IPS DF 19.7 (cell line): ENCODE measurements at places on chromosomes 3 and 15.

DNA sequence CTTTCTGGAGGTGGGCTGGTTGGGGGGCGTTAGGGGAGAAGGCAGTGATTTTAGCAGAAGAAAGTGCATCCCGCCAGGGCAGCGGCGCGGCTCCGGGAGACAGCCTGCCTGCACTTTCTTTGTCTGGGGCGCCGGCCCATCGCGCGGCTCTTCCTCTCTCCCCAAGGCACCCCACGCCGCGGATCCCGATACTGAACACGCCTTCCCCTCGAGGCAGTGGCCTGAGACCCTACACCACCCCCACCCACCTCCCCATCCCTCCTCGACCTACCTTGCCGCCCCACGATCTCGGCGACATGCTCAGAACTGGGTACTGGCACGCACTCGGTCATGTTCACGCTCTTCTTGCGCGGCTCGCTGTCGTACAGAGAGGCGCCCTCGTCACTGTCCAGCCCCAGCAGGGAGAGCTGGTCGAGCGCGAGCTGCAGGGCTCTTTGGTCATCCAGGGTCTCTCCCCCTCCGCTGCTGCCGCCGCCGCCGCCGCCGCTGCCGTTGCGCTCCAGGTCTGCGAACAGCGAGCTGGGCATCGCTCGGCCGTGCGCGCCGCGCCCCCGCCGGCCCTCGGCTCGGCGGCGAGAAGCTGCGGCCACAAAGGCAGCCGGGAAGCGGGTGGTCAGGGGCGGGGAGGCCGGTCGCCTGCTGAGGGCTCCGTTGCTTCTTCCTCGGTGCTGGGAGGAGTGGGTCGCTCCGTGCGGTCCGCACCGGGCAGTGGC is 483 bp downstream of the MEX3B start:
- DNase-seq, result no peak

- DNase-seq, result no peak
These were observed 57.3 kb upstream of the GRM7 start for GRCh38 chr3:6803619-6804018.

DNA sequence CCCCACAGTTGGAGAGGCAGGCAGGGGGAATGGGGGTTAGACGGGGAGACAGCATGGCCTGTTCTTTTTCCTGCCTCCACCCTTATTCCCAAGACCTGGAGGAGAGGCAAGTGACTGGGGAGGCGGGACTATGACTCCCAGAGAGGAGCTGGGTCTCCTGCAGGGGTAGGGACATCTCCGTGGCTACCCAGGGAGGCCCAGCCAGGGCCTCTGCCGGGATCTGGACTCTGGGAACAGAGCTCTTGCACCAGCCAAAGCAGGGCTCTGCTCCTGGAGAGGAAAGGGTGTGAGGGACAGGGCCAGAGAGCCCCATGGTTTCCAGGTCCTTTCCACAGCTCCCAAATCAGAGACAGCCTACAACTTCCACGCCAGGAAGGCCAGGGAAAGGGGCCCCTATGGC is 22.8 kb downstream of the CFAP100 start:
- no peak for DNase-seq

DNA sequence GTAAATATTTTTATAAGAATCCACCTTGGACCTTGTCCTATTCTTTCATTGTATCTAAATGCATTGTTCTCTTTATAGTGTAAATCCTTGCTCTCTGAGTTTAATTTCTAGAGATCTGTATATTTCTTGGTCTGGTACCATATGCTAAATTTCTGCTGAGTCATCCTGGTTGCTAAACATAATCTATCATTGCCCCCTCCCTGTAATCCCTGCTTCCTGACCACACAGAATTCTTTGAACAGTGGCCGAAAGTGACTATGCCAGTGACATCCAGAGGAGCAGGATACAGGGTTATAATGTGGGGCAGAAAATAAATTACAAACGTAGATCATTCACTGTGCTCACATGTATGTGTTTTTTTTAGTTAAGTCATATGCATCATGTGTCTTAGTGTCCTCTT is 143.1 kb downstream of the DIPK2A start:
- DNase-seq, result no peak

DNA sequence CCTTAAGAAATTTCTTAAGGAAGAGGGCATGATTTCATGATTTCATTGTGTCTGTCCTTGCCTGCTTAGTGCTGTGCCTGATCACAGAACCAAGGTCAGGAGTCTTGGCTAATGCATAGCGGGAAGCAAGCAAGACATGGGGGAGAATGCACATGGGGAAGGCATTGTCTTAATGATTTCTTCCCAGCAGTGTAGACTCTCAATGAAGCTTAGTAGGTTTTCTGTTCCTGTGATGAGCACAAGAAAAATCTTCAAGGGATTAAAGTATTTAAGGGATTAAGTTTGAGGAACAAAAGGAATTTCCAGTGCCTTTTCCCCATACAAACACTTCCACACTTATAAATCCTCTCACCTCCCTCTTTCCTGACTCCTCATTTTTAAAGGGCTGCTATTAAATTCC is 46.9 kb upstream of the SEMA6D start:
- DNase-seq, result no peak

DNA sequence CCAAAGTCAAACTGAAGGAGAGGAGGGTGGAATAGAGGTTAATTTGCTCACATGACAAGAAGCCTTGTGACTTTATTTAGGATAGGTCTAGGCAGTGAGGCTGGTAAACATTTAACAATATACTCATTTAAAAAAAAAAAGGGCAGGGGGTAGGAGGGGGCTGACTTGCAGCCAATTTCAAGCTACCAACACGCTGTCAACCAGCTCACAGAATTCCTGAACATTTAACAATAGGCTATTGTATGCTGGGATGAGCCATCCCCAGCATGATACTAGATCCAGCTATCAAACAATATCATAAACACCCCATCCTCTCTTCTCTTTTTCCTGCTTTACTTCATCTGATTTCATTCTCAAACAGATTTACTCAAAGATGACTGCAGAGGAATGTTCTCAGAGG is 1096.3 kb upstream of the CFAP20DC start:
- no peak for DNase-seq

DNA sequence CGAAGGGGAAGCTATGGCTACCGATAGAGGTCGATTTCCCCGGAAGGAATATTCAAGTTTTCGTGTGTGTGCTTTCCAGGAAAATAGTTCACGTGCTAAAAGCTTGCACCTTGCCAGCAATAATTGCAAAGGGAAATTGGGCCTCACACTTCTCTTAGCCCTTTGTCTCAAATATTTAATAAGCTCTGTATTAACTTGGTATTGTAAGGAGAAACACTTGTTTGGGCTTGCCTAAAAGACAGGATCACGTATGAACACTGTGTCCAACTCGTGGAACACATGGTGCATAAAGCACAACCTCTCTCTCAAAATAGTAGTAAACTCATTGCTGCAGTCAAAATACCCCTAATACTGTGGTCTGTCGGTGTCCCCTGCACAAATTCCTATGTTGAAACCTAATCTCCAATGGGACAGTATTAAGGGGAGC is 352 bp upstream of the TMF1 start:
- no peak for DNase-seq

DNA sequence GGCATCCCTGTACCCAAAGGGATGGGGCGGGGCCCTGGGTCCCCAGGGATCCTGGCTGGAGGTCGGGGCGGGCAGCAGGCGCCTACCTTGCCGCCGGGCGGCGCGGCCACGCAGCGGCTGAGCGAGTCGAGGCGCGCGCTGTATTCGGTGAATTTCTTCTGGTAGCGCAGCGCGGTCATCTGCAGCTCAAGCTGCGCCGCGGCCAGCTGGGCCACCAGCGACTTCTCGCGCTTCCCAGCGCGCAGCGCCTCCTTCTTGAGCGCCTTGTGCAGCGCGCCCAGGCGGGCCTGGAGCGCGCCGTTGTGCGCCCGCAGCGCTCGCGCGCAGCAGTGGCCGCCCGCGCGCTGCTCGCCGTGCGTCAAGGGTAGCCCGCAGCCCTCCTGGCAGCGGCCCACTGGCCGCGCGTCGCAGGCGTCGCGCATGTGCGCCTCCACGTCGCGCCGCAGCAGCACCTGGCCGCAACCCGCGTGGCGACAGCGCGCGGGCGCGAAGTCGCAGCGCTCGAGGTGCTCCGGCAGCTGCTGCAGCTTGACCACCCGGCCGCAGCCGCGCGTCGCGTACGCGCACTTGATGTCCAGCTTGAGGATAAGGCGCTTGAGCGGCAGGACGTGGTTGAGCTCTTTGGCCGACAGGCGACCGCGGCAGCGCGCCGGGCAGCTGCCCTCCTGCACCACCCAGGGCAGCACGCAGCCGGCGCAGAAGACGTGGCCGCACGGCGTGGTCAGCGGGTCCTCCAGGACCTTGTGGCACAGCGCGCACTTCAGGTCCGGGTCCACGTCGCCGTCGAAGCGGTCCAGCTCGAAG is 522 bp downstream of the PDZRN3 start:
- peak; percentile 48 for DNase-seq

- DNase-seq, result no peak
These were observed 9.6 kb downstream of the MCM2 start for GRCh38 chr3:127607675-127608361.

DNA sequence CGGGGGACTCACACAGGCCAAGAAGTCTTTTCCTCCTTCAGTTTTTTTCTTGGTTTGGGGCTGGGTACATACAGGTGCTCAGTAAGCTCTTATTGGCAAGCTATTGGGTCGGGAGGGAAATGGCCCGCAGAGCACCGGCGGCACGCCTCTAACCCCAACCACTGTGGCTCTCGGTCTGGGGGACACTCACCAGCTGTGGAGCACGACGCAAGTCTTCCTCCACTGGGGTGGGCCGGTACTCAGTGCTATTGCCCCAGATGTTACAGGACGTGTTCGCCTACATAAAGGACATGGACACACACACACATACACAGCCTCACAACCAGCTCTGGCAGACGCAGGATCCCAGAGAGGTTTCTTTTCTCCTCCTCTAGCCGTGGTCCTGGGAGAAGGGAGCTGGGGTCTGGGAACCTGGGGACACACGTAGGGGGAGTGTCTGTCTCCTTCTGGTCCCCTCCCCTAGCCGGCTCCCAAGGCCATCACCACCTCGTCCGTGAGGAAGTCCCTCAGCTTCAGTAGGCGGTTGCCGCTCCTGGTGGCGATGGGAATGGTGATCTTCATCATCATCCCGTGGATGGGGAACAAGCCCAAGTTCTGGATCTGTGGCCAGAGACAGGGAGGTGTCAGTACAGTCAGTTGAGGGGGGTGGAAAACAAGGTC is 33.4 kb downstream of the FEM1B start:
- no peak for DNase-seq

DNA sequence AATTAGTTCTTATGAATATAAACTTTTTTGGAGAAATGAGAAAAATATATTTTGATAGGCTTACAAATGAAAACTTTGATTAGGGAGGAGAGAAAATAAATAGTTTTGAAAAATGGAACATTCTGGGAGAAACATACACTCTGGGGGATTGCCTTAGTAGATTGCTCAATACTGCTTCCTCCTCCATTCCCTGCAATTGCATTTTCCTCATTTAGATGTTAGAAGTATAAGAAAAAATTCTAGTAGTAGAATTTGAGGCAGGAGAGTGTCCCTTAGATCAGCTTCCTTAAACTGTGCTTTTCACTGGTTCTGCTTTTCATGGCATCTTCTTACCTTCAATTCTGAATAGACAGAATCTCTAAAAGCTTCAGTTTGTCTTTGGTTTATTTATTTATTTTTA is 46.2 kb upstream of the CTDSPL2 start:
- DNase-seq, result no peak
